ENCODE measurements at places on chromosomes 2 and 18.

DNA sequence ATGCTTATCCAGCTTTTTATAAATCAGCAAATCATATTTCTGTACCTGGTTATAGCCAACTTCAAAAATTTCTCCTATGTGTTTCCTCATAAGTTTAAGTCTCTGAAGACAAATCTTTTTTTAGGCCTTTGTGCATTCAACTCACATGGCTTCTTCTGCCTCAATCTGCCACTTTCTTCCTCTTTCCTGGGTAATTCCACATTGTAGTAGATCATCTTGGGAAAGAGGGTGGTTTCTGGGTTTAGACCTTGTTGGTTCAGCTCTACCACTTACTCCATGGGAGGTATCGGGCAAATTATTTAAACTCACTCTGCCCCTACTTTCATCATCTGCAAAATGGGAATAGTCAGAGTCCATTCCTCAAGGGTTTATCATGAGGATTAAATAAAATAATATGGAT lies 707.0 kb upstream of the ZEB2 start:
- no peak for DNase-seq

DNA sequence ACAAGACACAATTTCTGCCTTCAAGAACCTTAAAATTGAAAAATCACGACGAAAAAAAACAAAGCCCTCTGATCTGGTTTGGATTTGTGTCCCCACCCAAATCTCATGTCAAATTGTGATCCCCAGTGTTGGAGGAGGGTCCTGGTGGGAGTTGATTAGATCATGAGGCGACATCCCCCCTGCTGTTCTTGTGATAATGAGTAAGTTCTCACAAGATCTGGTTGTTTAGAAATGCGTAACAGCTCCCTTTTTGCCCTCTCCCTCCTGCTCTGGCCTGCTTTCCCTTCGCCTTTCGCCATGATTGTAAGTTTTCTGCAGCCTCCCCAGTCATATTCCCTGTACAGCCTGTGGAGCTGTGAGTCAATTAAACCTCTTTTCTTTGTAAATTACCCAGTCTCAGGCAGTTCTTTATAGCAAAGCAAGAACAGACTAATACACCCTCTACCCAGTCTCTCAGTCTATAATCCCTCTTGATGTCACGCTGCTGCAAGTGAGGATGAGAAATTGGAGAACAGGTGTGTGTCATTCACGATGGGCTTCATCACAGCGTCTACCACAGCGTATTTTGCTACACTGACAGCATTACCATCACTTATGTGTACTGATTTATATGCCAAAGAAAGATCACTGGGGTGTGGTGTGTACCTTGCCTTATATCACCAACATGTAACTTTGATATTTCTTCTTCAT lies 330.7 kb downstream of the MTX2 start:
- DNase-seq = no peak

GRCh38 chr2:191625016-191625415 lies 52.9 kb upstream of the NABP1 start:
- peak; percentile 32 for DNase-seq

DNA sequence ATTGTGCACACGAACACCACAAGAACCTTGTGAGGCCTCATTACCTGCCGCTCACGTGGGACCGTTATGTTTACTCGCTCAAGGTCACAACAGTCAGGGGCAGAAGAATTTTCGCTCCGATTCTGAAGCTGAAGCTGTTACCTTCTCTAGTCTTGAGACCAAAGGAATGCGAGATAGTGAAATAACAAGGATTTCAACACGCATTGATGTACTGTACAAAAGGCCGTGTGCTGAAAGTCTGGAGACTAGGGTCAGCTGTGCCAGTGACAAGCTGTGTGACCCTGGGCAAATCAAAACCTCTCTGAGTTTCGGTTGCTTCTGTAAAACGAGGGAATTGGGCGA lies 583 bp downstream of the NEMP2 start:
- DNase-seq = peak; percentile 83

DNA sequence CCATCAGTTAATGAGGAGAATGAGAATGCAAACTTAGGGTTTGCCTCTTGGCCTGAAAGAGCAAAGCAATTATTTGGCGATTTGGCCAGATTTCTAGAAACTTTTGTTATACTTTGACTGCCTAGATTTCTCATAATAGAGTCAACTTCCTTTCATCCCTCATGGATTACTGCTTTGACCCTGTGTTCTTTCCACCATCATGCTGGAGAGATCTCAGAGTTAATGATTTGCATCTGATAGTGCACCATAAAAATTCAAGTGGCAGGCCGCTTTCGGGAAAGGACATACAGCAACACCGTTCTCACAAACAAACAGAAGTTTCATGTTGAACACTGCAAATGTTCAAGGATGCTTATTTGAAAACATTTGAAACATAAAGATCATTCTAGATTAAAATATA lies 143.7 kb upstream of the ZFP36L2 start:
- no peak for DNase-seq

DNA sequence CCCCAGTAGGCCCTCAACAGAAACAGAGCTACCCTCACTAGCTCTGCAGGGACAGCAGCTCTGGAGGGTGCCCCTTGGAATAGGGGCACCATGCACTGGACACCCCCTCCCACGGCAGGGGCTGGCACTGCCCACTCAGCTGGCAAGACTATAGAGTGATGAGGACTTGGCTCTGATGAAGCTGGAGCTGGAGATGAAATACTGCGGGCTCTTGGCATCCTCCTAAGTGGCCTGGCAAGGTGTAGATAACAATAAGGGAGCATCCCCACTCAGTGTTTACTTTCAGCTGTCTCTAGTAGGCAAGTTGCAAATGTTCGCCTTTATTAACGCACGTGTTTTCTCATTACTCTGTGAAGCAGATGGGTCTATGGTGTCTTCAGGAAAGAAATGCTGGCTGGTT lies 92.7 kb downstream of the PDCL3 start:
- DNase-seq = no peak

- DNase-seq = no peak
Measured at GRCh38 chr2:98483257-98483861, 38.7 kb downstream of the INPP4A start.

GRCh38 chr2:24771764-24772586 lies 21.2 kb downstream of the PTRHD1 start:
- DNase-seq = no peak

DNA sequence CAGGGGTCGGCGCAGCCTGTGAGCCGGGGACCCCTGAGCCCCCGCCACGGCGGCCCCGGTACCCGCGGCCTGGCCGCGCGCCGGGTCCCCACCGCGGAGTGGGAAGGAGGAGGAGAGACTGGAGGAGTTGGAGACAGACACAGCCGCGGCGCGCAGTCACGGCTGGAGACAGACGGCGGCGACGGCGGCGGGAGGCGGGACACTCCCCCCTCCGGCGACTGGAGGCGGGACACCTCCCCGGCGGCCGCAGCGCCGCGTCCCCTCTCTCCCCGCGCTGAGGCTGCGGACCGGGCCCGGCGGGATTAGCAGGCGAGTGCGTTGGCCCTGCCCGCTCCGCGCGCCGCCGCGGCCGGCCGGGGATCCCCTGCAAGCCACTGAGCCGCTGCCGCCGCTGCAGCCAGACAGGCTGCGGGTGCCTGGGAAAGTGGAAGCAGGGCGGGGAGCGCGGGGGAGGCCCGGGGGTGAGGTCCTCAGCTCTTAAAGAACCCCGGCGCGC lies 1.0 kb upstream of the LDLRAD4 start:
- peak; percentile 69 for DNase-seq

- peak; percentile 35 for DNase-seq
Measured at GRCh38 chr2:229050133-229050532, 221.0 kb downstream of the PID1 start.

DNA sequence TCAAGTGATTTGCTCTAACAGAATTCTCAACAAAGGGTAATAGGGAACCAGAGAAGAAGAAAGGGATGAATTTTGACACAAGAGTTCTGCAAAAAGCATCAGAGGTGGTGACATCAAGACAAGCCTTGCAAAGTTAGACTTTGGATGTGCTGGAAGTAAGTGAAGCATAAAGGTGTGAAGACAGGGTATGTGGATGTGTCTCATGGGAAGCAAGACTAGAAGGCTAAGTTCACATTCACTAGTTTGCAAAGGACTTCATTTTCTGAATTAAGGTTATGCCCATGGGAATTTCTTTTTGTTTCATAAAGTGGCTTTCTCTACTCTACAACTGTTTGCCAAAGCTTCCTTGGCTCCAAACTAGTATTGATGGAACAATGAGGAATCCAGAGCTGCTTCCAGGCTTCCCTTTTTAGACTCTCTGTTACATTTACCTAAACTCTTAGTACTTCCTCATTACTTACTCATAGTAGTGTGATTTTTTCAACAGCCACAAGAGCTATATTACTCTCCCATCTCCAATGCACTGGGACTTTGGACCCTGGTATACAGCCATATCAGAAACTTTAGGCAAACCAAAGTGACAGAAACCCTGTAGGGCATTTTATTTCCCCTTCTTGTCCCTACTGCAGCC lies 21.1 kb upstream of the IHH start:
- no peak for DNase-seq

- no peak for DNase-seq
Measured at GRCh38 chr2:38170067-38170466, 94.1 kb upstream of the CYP1B1 start.

- DNase-seq = peak; percentile 56
Measured at GRCh38 chr18:77635451-77635850, 385.8 kb downstream of the GALR1 start.

DNA sequence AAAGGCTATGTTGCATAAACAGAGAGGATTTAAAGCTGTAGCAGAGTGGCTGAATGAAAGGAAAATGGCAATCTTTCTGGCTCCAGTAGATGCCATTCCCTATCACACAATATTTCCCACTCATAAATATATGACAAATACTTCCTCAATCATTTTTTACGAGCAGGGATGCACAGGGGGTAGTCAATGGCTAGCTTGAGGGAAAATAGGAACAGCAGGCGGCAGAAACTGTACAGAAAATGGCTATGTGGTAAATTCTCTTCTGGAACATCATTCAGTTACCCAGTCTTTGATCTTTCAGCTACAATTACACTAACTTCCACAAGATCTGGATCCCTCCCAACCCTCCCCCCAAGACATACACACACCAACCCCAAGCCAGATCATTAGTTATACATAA lies 127.2 kb downstream of the OLA1 start:
- DNase-seq = no peak

DNA sequence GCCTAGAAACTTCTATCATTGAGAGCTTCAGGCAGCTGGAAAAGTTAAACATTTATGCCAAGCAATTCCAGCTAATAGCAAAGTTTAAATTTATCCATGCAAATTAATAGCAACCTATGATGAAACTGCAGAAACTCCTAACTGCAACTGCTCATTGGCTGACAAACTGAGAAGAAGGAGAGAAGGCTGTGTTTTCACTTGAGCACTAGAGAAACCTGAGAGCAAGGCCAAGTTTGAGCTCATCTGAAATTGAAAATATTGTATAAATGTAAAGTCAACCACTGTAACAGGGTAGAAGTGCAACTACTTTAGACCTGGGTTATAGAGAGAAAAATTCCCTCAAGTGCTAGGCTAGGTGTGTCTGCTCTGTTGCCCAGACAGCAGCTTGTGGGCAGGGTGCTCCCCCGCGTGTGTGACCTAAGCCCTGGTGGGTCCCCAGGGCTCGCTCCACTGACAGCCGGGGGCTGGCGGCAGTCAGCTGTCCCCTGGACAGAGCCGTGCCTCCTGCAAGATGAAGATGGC lies 50.2 kb downstream of the CABYR start:
- no peak for DNase-seq

DNA sequence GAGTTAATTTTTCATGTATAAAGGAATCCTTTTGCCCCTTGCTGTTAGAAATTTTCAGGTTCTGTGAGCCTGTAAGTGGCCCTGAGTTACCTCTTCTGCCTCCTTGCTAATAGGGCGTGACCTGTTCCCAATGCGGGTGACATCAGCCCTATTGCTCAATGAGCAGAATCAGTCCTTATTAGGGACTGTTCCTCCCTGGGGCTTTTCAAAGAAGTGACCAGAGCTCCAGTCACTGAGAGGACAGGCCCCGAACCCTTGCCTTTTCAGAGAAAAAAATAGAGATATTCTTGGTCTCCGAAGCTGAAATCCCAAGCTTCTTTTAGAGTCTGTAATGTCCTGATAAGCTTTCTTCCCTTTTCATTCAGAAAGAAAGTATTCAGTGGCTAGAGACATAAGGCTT lies 8.2 kb upstream of the APOB start:
- no peak for DNase-seq

DNA sequence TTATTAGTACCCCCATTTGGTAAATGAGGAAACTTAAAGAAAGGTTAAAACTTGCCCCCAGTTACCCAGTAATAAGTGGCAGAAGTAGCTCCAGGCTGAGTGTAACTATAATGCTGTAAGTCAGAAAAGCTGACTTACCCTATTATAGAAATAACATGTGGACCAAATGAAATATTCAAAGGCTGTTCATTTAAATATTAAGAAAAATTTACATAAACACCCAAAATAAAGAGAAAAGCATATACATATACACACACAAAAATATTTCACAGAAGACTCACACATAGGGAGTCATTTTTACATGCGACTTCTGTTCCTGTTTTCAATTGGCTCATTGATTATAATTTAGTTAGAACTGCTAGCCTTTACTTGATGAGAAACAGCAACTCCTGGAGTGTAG lies 189.1 kb downstream of the NBAS start:
- no peak for DNase-seq

DNA sequence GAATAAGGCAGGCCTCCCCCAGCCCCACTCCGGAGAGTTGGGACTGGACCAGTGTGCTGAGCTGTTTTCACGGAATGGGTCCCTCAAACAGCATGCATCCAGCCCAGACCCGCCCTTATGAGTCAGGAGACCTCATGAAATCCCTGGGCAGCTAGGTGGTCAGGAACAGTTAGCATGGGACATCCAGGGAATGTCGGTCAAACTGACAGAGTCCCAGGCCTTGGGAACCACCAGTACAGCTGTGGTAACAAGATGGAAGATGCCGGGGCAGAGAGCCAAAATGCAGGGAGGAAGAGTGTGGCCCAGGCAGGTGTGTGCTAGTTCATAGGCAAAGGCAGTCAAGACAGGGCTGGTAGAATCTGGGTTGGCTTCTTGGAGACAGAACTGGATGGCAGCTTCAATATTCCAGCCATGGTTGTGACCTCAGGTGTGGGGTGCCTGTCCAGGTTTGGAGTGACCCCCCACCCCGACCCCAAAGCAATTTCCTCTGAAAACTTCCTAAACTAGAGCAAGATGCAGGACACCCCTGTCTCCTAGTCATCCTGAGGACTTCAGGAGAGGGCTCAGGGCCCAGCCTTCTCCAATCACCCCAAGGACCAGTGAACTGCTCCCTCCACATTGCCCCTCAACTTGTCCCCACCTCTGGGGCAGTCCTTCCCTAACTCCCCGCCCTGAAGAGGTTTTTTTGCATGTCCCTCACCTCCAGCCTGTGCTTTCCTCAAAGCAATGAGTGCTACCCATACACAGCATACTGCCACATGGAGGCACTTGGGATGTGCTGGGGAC lies 46.5 kb downstream of the KCNIP3 start:
- DNase-seq = peak; percentile 9

DNA sequence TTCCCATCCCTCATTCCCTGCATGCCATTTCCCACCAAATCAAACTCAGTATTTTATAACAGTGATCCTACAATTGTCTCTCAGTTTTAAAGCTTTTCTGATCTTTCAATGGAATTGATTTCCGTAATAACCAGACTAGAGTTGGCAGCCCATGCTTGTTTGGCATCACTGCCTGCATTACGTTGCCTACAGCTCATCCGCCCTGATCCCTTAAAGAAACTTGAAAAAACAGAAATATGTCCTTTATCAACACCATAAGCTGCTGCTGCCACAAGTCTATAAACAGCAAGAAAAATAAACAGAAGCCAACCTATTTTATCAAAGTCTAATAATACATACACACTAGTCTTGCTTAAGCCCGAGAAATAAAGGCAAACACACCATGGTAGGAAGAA lies 331.0 kb downstream of the METTL4 start:
- DNase-seq = no peak

GRCh38 chr2:200199005-200199404 lies 107.5 kb upstream of the SPATS2L start:
- no peak for DNase-seq
